T-helper 9 cell (primary cell): ENCODE measurements at places on chromosomes 4 and X.

GRCh38 chrX:134186362-134187121, 50.4 kb upstream of the CCDC160 start:
- peak; percentile 28 for DNase-seq

DNA sequence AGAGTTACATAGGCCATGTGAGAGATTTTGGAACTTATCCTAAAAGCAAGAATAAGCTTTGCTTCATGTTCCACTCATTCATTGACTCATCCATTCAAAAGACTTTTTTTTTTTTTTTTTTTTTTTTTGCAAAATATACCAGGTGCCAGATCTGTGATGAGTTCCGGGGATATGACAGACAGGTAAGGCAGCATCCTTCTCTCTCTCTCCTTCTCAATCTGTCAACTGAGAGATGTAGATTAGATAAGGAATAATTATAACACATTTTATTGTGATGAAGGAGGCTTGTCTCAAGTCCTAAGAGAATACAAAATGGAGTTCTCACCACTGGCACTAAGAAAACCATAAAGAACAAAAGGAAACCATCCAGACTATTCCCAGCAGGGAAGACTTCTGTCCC, 190.2 kb upstream of the CPEB2 start:
- no peak for DNase-seq

GRCh38 chrX:5145957-5146356, 1082.7 kb downstream of the NLGN4X start:
- no peak for DNase-seq

- no peak for DNase-seq
These were observed 51.3 kb downstream of the RNF150 start for GRCh38 chr4:141081921-141082395.

DNA sequence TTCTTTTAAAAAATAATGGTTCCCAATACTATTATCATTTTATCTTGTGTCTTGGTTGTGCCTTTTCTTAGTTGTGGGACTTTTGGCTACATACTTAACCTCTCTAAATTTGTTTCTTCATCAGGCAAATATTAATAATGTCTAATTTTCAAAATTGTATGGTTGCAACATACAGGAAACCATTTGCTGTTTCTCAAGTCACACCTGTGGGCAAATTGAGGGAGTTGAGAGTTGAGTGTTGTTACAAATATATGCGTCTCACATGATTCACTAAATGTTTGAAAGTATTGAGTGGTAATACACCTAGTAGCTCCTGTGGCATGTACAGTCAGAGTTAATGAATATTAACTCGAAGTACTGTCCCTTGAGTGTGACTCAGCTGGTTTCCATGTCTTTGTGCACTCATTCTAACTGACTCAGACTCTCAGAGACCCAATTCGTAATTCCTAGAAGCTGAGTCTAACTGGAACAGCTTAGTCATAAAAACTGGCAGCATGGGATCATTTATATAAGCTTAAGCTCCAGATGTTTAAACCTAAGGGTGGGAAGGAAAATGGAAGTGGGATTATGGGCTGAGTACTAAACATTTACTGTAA, 802.4 kb downstream of the TRIML1 start:
- DNase-seq: no peak

GRCh38 chr4:24637173-24637572, 52.8 kb upstream of the DHX15 start:
- DNase-seq: no peak

- no peak for DNase-seq
These were observed 181.7 kb upstream of the EDNRA start for GRCh38 chr4:147299205-147299604.

DNA sequence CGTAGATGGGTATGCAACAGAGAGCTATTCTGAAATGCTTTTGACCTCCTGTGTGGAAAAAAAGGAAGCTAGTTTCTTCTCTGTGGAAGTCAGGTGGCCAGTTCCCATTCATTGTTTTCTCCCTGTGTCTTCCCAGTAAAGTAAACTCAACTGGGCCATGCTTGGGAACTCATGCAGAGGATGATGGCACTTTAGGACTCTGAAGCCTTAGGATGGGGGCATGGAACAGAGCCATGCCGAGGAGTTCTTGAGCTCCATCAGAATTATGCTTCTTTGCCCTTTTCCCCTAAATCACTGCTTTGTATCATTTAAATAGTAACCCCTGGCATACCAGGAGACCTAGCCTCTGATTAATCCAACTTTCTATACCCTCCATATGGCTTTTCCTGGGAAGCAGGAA, 3.2 kb downstream of the TMEM164 start:
- DNase-seq: no peak

DNA sequence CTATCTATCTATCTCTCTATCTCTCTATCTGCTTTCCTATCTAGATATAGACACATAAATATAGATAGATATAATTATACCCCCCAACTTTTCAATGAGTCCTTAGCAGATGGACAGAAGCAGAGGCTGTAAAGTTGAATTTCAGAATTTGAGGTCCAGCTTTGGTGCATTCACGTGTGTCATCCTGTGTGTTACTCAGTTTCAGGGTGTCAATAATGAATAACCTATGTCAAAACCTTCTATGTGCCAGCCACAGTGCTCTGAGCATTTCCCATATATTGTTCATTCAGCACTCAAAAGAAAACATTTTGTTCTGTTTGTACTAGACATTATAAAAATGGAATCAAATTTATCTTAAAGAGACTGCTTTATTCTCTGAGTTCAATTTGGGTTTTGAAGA, 310.0 kb downstream of the ARHGAP24 start:
- no peak for DNase-seq

DNA sequence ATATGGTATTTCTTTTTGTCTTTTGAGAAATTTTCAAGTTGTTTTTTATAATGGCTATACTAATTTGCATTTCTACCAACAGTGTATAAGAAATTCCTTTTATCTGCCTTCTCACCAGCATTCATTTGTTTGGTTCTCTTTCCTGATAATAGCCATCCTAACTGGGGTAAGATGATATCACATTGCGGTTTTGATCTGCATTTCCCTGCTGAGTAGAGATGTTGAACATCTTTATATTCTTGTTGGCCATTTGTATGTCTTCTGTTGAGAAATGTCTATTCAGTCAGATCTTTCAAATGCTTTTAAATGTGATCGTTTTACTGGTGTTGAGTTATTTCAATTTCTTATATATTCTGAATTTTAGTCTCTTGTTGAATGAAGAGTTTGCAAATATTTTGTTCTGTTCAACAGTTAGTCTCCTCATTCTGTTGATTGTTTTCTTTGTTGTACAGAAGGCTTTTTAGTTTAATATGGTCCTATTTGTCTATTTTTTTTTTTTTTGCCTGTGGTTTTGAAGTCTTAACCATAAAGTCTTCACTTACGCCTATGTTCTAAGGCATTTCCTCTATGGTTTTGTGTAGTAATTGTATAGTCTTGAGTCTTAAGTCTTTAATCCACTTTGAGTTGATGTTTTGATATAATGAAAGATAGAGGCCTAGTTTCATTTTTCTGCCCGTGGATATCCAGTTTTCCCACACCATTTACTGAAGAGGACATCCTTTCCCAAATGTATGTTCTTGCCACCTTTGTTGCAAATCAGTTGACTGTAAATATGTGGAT, 1566.9 kb downstream of the STIM2 start:
- DNase-seq: no peak

DNA sequence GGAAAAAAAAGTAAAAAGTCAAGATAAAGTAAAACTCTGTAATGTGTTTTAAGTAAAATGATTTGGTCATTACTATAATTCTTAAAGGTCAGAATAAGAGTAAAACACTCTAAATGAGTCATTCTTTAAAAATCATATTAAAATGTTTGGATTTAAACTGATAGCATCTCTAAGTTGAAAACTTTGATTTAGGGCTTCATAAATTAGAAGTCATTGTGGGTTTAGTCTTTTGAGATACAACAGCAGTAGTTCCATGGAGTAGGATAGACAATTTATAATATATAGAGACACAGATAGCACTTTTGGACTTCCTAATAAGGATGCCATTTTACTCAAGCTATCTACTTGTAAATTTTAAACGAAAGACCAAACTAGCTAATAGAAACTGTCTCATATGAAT, 77.1 kb upstream of the PABPC4L start:
- no peak for DNase-seq

- DNase-seq: no peak
These were observed 23.2 kb upstream of the AMOT start for GRCh38 chrX:112863850-112864249.
